B cell (primary cell): ENCODE measurements at places on chromosomes 2 and 18. TPM values are rescaled to one million over a fixed set of nuclear protein-coding genes. Genes with fewer than 3 reads are reported as not detected.

DNA sequence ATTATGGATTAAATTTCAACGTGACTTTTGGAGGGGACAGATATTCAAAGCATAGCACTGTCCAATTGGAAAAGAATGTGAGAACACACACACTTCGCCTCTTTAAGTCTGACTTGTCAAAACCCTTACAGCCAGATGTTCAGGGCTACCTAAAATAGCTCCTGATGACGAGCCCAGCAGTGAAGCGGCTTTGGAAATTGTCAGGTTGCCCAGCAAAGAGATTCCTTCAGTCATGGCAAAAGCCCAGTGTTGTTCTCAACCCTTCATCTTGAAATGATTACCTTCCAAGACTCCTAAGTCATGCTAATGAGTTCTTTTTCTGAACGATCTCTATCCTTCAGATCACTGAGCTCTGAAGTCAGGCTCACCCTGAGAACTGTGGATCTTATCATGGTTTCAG lies 436.6 kb downstream of the LRATD1 start:
- DNase-seq, result no peak

GRCh38 chr2:127611076-127611925 lies 34.7 kb upstream of the GPR17 start:
- no peak for DNase-seq

GRCh38 chr2:3223080-3223923 lies 154.3 kb downstream of the EIPR1 start:
- DNase-seq, result peak; percentile 40

The PTGR3 gene
- 30.2 and 32.6 TPM in 2 replicates for total RNA-seq

The CCDC141 gene
- total RNA-seq, result 42.1 and 47.5 TPM in 2 replicates
